Inflammatory macrophage (primary cell): ENCODE measurements at places on chromosomes 16 and 17.

DNA sequence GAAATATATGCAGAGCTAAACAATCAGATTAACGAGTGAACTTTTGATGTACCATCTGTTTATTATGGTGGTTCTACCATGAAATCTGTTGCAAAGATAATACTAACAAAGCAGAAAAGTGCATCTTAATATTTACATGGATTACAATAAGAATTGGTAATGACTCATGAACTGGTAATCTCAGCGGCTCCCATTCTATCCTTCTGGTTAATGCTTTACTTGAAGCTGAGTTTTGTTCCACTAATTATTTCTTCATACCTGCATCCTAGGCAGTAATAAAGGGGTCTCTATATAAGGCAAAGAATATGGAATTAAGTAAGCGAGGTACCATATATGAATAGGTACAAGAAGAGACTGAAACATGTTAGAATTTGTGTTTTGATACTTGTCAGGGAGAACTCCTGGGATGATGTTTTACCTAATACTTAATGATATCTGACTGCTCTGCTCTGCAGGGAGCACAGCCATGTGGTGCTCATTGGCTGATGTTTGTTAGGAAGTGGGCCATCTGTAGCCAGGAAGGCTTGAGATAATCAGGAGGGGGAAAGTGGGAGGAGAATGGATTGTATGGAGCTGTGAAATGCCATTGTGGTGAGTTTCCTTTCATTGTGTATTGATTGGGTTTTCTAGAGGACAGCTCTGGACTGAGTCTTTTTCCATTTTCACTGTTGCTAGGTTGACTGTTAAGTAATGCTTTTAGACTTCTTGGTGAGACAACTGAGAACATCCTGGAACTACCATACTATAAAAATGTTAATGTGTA is 52.6 kb downstream of the MAP2K6 start:
- DNase-seq, result no peak

- no peak for DNase-seq
These were observed 5.9 kb downstream of the RAB11FIP4 start for GRCh38 chr17:31397256-31397939.

- no peak for DNase-seq
These were observed 616.9 kb upstream of the SOX9 start for GRCh38 chr17:71503710-71504465.

DNA sequence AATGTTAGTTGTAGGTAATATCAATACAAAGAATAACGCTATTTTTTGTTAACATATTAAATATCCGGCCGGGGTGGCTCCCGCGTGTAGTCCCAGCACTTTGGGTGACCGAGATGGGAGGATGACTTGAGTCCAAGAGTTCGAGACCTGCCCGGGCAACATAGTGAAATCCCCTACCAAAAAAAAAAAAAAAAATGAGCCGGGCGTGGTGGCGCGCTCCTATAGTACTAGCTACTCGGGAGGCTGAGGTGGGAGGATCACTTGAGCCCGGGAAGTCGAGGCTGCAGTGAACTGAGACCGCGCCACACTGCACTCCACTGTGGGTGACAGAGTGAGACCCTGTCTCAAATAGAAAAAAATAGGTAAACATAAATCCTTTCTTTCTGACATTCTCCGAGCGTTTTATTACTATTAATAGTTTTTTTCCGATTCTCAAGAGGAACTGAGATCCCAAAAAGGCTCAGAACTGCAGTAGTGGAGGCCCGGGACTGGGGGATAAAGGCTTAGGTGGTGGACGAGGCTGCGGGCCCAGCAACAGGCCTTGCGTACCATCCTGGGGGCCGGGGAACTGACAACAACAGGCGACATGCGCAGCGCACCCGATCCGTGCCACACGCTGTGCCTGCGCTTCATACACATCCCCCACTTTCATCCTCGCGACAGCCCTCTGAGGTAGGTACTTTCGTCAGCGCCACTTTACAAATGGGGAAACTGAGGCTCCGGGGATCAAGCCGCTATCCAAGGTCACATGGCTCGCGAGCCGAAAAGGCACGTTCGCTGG is 919 bp downstream of the N4BP1 start:
- no peak for DNase-seq

DNA sequence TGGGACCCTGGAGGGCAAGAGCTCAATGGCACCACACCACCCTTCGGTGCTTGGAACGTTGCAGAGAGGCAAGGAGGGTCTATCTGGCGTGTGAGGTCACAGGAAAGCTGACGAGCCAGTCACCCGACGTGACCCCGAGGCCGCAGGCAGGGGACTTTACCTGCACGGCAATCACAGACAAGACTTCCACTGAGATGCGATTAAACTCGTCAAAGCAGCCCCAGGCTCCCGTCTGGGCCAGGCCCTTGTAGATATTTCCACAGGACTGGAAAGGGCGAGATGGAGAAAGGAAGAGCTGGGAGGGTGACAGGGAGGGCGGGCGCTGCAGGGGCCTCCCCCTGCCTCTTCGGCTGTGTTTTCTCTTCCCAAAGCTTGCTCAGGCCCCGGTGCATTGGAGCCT is 78.3 kb downstream of the DNAH17 start:
- DNase-seq, result no peak

- no peak for DNase-seq
These were observed 1.7 kb downstream of the MYH1 start for GRCh38 chr17:10516638-10517037.

GRCh38 chr16:87345726-87346424 is 28.7 kb upstream of the C16orf95 start:
- DNase-seq, result no peak

DNA sequence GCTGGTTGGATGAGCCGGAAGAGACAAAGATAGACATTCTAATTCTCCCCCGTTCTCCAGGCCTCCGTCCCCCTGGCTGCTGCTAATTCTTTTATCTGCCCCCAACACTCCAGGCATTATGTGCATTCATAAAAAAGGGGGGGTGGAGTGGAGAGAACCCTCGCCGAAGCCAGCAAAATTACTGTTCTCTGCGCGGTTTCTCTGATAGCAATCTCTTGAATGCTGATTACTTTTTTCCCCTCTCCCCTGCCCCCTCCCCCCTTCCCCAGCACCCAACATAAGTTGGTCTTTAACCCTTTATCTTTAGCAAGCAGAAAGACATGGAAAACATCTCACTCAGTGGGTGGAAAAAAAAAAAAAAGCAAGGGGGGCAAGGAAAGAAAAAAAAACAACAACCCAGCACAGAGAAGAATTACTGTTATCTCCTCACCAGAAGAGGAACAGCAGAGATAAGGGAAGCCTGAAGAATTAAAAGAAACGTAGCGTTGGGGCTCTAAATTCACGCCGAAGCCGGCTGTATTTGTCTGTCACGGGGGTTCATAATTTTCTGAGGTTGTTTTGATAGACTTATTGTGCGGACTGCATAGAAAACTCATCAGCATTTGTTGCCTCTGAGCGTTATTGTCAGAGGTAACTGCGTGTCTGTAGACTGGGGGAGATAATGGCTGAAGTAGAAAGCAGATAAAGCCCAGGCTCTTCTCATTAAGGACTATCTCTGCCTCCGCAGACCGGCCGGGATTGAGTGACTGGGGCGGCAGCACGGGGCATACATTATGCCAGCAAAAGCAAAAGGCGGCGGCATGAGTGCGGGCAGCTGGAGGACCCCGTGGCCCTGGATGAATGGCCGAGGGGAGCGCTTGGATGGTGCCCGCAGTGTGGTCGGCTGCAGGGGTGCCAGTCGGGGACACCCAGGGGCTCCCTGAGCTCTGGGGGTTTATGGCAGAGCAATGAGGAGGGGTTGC is 126.9 kb downstream of the MRM1 start:
- no peak for DNase-seq

GRCh38 chr17:63445954-63446752 is at the start of gene CYB561:
Gene CYB561, minus strand, starts transcription at chr17:63446306. Its CDS starts 8,759 bp downstream, at chr17:63437547.
- DNase-seq, result peak; percentile 58

DNA sequence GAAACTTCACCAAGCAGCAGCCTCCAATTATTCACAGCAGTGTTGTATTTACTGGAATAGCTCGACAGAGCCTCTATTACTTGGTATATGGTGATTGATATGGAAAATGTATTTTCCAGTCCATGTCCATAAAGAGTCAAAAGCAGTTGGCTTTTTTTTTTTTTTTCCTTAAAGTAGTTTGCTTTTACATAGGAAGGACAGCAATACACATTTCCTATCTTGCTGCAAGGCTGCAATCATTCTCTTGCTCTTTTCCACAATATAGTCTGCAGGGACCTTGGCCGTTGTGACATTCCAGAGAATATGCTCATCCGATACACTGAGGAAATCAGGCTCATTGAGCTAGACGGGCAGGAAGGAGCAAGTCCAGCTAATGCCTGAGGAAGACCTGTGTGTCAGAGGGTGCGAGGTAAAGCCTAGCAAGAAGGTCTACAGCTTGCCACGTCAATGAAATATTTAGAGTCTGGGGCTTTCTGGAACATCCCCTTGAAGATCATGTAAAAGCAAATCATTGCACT is 131.1 kb downstream of the ENGASE start:
- no peak for DNase-seq

GRCh38 chr17:39591958-39592954 is 15.5 kb downstream of the NEUROD2 start:
- DNase-seq, result no peak

DNA sequence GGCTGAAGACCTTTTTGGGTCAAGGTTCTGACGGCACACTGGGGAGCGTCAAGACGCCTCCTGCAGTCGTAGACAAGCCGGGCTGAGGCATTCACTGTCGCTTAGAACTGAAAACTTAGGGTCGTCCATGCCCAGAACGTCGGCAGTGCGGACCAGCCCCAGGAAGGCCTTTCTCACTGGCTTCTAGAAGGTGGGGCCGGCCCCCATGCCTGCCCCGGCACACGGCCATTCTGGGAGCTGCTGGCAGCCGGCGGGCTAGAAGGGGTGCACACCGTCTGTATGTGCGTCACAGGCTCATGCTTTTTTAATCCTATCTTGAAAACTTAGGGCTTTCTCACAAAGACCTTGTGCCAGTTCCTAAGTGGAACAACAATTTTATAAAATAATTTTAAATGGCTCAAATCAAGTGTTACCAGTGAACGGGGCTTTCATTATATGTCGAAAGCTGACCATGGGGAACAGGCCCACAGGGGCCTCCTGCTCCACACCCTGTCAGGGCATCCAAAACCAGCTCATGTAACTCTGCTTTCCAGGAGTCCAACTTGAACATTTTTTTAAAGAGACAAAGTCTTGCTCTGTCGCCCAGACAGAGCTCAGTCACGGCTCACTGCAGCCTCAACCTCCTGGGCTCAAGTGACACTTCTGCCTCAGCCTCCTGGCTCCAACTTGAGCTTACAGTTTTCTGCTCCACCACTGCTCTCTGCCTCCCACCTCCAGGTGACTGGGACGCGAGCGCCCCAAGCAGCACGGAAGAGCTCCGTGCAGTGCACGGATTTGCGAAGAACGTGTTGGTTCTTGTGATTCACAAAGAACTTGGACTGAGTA is 111.2 kb downstream of the ANKRD11 start:
- no peak for DNase-seq

DNA sequence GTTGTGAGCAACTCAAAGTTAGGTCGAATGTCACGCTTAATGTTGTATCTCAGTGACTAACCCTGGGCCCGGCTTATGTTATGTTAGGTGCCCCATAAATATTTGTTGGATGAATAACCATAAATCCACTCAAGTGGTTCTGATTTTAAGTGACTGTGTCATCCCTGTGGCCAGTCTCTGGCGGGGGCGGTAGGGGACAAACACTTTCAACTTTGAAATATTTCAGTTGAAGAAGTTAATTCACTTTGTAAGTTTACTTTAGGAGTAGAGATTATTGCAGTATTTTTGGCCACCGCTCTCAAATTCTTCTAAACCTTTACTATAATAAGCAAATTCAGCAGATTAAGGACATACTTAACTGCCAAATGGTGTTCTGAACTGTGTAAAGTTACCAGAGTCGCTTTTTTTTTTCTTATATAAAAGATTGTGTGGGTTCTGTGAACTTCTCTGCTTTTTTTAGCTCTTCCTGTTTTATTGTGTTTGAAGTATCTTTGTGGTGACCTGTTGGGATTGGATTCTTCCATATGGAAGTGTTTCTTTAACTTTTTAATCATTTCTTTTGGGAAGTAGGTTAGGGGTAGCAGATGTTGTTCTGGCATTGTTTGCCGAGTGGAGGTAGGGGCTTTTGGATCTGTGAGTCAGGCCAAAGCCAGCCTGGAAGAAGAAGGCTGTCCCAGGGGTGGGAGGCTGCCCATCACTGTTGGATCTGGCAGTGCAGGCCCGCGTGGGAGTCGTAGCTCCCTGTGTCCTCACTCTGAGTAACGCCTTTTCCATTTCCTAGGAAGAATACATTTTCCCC is 61.4 kb upstream of the TBX2 start:
- no peak for DNase-seq

DNA sequence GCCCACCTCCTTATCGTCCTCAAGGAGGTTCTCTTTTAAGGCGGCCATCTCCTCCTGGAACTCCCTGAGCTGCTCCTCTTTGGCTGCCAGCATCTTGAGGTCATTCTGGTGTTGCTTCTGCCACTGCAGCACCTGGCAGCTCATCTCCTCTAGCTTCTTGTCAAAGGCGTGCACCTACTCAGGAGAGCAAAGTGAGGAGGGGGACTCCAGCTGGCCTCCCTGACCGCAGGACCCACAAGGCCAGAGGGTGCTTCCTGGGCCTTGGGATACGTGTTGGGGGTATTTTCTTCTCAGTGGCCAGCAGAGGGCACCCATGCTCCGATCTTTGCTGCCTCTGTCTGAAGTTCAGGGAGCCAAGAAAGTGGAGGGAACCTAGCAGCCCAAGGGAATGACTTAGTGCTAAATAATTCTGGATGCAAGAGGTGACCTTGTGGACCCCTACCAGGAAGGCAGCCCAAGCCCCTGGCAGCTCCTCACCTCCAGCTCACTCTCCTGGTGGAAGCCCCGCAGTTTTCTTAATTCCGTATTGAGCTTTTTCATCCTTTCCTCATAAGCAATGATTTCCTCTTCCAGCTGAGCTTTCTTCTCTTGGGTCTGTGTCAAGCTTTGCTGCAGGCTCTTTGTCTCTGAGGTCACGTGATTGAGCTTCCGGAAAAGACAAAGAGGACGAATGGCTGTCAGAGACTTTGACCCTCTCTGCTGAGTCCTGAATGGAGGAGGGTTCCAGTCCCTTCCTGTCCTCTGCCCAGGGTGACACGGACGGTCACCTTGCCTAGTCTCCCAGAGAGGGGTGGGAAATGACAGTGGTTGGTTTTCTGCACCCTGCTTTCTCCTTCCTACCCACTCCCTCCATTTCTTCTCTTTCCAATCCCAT is 31.4 kb downstream of the DHX38 start:
- peak; percentile 86 for DNase-seq

- DNase-seq, result no peak
These were observed 7.1 kb downstream of the ASPA start for GRCh38 chr17:3482852-3483251.

- DNase-seq, result no peak
These were observed 238.8 kb upstream of the CDH5 start for GRCh38 chr16:66127459-66128370.

DNA sequence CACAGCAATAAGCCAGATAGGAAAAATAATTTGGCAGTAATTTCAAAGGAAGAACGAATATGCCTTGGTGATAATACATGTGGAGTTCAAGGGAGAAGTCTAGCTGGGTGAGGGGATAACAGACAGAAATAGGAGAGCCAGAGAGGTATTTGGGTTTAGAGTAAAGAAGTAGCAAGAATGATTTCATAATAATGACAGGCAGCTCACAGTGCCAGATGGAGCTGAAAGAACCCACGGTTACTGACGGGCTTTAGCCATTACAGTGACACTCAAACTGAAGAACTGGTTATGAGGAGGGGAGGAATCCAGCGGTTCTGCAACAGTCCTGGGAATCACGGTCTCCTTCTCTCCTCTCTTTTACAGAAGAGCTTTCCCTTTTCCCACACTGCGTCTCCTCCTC is 2.2 kb downstream of the OR4D1 start:
- no peak for DNase-seq
